Stimulated activated CD4-positive, alpha-beta T cell treated with anti-CD3 and anti-CD28 coated beads, Interleukin-1b, Interleukin-23, amount 100 ng/mL, for 1 hour (primary cell): ENCODE measurements at places on chromosomes 4 and X.

- no peak for DNase-seq
These were observed 39.8 kb downstream of the DTHD1 start for GRCh38 chr4:36321176-36321575.

DNA sequence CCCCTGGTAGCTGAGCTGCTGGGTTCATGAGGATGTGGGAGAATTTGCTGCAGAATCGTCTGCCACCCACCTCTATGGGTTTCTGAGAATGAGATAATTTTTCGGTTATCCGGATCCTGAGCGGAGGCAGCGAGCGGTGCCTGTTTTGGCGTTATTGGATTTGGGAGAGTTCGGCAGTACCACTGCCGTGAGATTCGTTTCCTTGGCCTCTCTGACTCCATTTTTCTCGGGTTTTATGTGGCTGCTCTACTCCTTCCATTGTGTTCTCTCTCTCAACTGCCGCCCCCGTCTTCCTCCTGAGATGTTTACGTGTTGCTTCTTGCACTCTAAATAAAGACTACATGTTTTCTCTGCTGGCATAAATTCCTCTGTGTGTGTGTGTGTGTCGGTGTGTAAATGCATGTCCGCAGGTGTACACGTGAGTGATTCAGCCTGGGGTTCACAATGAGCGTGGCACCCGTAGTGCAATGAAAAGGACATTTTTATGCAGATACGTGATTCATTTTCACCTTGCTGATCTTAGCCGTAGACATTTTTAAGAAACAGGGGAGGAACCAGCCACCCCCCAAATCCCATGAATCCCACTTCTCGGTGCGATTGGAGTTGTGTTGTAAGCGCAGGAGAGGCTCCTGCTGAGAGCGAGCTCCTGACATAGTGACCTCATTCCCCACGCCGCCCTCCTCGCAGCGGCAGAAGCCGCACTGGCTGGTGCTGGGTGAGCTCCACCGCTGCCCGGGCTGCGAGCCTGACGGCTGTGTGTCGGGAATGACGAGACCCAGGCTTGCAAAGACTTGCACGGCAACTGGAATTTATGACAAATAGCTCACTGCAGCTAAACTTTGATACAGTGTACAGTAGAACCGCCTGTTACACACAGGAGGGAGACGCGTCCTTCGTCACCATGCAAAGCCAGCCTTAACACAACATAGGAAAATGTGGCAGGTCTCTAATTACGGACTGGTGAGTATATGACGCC lies 82.2 kb downstream of the STOX2 start:
- no peak for DNase-seq

DNA sequence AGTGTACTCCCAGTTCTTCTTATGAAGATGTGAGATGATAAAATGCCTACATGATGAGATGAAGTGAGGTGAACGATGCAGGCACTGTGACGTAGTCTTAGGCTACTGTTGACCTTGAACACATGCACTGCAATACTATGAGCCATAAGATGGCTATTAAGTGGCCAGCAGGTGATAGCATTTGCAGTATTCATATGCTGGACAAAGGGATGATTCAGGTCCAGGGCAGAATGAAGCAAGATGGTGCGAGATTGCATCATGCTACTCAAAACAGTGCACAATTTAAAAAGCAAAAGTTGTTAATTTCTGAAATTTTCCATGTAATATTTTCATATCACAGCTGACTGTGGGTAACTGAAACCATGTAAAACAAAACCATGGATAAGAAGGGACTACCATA lies 781.4 kb downstream of the PCDH18 start:
- no peak for DNase-seq

- no peak for DNase-seq
These were observed 59.8 kb upstream of the GPM6B start for GRCh38 chrX:13876652-13877051.

DNA sequence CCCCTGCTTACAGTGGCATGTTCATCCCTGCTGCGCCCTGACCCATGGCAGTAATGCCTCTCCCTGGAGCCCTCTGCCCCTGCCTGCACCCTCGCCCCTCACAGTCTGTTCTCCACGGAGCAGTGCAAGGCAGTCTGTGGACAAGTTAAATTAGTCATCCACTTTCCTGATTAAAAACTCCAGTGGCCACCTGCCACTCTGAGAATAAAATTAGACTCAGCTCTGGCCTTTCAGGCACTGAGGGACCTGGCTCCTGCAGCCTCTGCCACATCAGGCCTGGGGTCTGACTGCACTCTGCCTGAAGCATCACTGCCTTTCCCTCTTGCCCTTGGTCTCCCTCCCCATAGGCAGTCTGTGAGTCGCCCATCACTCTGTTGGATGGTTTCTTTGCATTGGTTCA lies 53.6 kb downstream of the GRK4 start:
- DNase-seq: no peak

- no peak for DNase-seq
These were observed 28.5 kb downstream of the GBA3 start for GRCh38 chr4:22721204-22721603.
